Stimulated activated CD8-positive, alpha-beta memory T cell treated with anti-CD3 and anti-CD28 coated beads, Interleukin-15, amount 100 ng/mL, for 24 hours (primary cell): ENCODE measurements at places on chromosomes 4 and X.

GRCh38 chrX:113157496-113157895 is 316.9 kb upstream of the AMOT start:
- no peak for DNase-seq

DNA sequence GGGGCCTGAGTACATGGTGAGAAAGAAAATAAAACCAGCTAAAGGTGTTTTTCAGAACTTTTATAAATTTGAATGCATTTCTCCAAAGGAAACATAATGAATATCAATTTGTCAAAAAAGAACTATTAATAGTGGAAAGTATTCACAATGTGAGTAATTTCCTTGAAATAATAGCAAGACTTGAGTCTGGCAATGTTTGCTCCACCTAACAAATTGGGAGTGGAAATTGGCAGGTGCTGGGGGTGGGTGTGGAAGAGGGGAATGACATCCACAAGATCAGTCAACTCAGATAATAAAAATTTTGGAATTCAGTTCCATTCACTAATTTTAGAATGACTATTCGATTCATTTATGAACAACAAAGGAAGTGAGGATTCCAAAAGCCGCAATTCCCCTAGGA is 884.8 kb upstream of the SLIT2 start:
- no peak for DNase-seq

- DNase-seq, result no peak
These were observed 13.8 kb upstream of the PAGE5 start for GRCh38 chrX:55206162-55206941.

DNA sequence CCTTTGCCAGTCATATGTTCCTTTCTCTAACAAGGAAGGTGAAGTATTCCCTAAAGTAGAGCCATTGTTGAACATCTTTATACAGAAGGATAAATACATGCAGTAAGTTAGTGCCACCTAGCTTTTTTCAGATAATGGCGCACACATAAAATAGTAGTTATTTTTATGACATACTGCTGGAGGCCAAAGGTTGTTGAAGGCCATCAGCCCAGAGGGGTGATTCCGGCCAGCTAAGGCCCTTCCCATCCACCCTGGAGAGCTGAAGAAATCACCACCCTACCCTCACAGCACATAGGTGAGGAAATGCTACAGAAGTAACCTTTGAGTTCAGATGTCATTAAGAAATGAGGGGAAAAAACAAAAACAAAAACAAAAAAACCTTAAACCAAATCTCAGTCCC is 102.2 kb upstream of the MAP3K15 start:
- no peak for DNase-seq

GRCh38 chr4:5870701-5871100 is 22.2 kb downstream of the CRMP1 start:
- DNase-seq, result no peak

DNA sequence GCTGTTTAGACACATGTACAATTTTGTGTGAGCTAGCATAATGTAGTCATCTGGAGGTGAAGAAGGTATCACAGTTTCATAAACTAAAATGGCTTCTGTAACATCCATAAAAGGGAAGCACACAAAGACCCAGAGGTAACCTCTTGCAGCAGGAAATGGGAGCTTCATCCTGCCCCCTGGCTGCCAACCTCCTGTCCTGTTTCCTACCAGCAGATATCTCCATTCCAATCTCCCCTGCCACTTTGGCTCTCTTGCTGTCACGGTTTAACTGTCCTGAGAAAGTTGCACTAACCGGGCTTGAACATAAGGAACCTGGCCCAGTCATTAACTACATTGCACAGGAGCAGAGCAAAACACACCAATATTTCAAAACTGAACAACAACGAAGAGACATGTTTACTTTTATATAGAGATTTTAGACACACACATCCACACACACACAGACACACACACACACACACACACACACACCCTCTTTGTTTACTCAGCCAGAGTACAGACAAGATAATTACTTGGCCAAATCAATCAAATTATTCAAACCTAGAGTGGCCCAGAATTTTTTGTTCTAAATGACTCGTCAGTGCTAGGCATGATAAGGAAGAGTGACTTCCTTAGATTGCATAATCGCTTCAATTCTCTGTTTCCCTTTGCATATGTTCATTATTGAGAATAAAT is 24.2 kb downstream of the MID2 start:
- DNase-seq, result no peak
